Caki2 (cell line): ENCODE measurements at places on chromosomes 2 and 18.

GRCh38 chr2:143968860-143969259 lies 551.1 kb downstream of the ZEB2 start:
- no peak for DNase-seq

- DNase-seq = peak; percentile 66
Observed at GRCh38 chr2:36489281-36489680, 108.7 kb downstream of the FEZ2 start.

DNA sequence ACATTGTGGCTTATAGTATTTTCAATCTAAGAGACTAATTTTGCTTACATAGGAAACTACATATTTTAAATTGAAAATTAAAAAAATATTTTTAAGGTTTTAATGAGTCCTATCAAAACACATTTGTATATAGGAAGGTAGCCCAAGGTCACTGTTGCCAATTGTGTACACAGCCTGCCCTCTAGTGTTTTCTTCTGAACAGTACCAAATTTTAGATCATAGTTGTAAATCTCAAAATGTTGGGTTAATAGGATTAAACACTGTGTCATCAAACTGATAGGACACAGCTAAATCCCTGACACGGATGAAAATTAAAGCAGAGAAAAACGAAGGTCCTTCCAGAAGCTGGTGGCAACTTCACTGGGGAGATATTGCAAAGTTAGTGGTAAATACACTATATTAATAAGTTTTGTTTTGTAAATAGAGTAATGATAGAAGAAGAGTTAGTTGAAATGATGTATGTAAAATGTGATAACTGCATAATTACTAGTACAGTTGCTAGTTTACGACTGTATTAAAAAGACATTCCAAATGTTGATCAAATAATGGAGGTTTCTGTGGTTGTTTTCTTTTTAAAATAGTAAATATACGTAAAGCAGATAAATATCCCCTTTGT lies 19.7 kb downstream of the CLUL1 start:
- DNase-seq = peak; percentile 10

DNA sequence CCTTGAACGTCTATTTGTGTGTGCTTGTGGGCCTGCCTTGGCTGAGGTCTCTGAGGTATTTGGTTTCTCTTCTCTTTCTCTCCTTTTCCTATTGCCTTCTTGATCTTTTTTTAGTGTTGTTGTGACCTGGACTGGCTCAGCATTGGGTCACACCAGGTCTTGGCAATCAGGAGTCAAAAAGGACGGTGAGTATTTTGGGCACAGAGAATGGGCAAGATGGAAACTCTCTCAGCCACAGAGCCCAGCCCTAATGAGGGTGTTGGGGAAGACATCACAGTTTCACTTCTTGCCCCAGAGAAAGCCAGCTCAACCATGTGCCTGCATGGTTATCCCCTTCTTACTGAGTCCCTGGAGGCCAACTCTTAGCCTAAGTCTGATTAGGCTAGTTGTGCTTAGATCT lies 13.7 kb upstream of the INO80C start:
- no peak for DNase-seq

- no peak for DNase-seq
Observed at GRCh38 chr2:237591141-237591881, 777 bp upstream of the RAB17 start.

DNA sequence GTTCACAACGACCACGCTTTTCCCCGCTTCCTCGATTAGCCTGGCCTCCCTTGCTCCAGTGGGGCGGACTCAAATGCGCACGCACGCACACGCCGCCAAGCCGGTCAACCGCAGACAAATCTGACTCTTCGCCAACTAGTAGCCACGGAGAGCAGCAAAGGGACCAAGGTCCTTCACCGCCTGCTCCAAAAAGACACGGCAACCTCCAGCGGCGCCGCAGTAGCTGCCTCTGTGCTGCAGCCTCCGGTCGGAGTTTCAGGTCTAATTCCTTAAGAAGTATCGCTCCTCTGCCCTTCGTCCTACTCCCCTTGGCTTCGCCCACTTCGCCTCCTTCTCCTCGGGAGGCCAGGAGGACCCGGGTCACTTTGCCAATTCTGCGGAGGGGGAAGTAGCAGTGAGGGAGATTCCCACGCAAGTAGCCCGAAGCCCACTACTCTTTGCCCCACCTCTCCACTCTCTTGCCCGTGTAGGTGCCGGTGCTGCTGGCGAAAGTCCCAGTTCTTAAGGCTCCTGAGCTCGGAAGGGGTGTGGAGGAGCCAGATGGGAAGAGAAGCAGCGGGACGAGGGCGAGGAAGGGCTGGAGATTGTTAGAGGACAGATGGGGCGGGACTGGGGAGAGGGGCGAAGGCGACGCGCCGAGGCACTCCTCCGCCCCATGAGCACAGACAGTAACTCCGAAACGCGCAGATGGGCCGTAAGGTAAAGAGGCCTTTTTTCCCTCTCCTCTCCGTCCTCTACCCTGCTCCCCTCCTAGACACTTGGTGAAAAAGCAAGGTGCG lies 615 bp downstream of the AKAIN1 start:
- DNase-seq = peak; percentile 2

- no peak for DNase-seq
Observed at GRCh38 chr2:229330952-229331351, 59.9 kb upstream of the PID1 start.

DNA sequence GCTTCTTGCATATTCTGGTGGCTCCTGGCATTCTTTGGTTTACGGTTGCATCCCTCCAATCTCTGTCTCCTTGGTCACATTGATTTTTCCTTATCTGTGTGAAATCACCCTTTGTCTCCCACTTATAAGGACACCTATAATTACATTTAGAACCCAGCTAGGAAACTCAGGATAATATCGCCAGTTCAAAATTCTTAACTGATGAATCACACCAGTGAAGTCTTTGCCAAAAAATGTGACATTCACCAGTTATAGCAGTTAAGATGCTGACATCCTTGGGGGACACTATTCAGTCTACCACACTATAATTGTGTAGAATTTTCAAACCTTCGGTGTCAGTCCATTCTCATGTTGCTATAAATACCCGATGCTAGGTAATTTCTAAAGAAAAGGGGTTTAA lies 320.2 kb downstream of the TMX3 start:
- no peak for DNase-seq

DNA sequence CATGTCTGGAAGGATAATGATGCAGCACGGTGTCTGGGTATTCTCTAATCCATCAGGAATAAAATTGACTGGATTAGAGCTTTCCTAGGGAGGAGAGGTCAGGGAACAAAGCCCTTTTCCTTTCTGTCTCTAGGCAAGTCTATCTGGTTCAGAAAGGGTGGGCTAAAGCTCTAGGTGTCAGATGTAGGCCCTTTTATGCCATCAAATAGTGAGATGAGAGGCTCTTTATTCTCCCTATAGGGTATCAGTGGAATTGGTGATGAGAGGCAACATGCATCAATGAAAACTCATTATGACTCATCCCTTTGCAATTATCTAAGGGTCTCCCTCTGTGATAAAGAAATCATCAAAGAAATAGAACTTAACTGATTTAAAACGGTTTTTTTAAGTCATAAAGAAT lies 328.0 kb upstream of the CRIM1 start:
- DNase-seq = no peak

- no peak for DNase-seq
Observed at GRCh38 chr18:10378688-10379420, 75.6 kb upstream of the APCDD1 start.
